Left renal cortex interstitium (tissue), 4 donors: ENCODE measurements at places on chromosomes 1 and 21.
A peak's percentile ranks its signal among the peaks of the same experiment; 100 is the strongest.

- no peak for DNase-seq
Observed at GRCh38 chr1:205494115-205494514, 10.4 kb upstream of the CDK18 start.

GRCh38 chr1:19360016-19360415 is 47.9 kb downstream of the SLC66A1 start:
- no peak for DNase-seq

DNA sequence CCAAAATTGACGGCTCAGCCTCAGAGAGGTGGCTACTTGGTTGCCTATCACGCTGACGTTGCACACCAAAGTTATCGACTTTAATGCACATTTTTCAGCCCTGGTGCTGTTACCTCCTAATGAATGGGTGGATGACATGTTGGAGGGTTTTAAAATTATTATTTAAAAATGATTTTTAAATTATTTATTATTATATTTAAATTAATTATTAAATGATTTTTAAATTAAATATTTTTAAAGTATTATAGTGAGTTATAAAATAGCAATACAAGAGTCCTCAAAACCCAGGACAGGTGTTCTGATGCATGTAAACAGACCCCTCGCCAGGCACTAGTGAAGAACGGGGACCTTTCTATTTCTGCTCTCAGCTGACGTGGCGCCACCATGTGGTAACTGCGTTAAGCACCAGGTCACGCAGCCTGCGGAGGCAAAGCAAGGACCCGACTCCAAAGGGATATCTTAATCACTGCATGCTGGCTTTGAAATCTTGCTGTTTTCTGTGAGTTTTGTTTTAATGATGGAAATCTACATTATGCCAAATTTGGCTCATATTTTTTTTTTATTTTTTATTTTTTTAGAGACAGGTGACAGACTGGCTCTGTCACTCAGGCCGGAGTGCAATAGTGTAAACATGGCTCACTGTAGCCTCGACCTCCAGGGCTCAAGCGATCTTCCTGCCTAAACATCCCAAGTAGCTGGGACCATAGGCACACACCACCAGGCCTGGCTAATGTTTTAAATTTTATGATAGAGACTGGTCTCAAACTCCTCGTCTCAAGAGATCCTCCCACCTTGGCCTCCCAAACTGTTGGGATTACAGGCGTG is 22.6 kb downstream of the CASP9 start:
- DNase-seq = no peak

GRCh38 chr1:22104865-22105437 is 37.9 kb downstream of the WNT4 start:
- no peak for DNase-seq

DNA sequence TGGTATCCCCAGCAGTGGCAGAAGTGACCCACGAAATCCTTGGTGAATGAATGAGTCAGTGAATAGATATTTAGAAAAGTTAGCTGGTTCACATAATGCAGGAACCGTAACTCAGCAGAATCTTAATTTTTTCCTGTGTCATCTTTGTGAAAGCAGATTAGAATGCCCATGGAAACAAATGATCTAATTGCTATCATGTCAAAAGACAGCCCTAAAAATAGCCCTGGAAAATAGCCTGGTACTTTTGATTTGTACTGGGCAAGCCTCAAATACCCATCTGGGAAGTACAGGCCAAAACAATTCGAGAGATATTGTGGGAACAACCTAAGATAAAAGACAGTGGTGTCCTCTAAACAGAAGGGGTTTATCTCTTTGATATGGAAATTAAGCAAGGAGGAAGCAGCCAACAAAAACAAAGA is 21.1 kb downstream of the FYB2 start:
- DNase-seq = no peak

DNA sequence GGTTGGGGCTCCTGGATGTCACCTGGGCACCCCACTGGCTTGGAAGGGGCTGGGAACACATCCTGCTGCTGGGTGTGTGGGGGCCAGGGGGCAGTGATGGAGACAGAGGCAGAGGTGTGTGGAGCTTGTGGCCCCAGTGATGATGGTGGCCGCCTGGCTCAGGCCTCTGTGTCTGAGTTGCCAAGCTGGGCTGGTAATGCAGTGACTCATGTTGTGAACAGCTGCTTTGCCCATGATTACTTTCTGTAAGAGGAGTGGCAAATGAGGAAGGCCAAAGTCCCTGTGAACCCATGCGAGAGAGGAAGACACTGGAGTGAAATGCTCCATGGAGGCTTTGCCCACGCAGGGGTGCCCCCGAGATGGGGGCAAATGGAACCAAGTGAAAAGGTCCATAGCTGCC is 86.8 kb downstream of the KCNJ6 start:
- no peak for DNase-seq

- DNase-seq = no peak
Observed at GRCh38 chr1:41412748-41413147, 51.5 kb downstream of the FOXO6 start.

GRCh38 chr1:162682013-162682419 is 49.8 kb downstream of the DDR2 start:
- no peak for DNase-seq

DNA sequence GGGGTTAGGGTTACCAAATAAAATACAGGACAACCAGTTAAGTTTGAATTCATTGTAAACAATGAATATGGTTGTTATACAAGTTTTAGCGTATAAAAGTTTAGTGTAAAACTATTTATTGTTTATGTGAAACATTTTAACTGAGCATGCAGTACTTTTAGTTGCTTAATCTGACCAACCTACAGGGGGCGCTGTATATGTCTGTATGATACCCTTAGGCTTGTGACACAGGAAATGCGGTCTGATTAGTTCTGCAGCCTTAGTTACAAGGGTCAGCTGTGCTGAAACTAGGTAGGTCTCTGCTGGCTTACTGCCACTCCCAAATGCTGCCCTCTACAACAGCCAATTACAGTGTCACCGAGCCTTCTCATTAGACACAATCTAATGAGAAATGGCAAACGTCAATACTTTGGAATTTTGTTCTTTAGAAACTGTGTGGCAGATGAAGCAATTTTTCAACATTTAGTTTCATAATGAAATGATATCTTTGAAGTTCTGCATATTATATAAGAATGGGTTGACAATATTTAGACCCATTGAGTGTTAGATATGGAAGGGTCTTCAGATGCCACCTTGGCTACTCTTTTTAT is 56.2 kb downstream of the NTNG1 start:
- DNase-seq = no peak

- no peak for DNase-seq
Observed at GRCh38 chr1:18482721-18483425, 2.1 kb downstream of the KLHDC7A start.

- DNase-seq = no peak
Observed at GRCh38 chr1:110555807-110556470, 37.0 kb upstream of the KCNA10 start.

- no peak for DNase-seq
Observed at GRCh38 chr1:18343581-18343980, 137.1 kb upstream of the KLHDC7A start.

GRCh38 chr1:79259390-79260336 is 253.1 kb upstream of the ADGRL4 start:
- DNase-seq = peak; percentile 22

DNA sequence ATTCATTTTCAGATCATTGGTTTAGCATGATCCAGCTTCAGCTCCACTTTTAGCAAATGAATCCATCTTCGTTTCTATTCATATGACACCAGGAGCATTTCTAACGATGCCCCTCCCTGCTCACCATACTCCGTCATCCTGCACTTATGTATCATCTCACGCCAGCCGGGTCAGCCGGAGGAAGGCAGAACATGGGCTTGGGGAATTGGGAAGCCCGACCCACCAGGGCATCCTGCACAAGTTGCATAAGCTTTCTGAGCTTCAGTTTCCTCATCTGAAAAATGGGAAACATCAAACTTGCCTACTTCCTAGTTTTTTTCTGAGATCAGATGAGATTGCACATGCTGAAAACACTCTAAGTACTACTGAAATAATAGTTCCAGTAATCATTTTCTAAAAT is 194.7 kb downstream of the AK5 start:
- no peak for DNase-seq

DNA sequence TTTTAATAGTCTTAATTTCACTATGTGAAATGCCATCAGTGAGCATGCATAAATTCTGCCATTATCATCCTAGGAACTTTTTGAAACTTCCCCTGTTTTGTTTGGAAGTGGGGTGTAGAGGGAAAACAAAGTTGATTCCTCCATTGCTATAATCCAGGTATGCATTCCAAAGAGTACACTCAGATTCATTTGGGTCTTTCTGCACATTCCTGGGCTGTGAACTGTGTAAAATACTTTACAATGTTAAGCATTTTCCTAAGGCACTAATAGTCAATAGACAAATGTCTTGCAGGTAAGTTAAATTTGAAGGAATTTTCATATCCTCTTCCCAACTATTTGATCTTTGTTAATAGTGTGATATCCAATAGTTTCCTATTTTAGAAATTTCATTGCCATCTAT is 36.2 kb downstream of the SGIP1 start:
- DNase-seq = no peak

DNA sequence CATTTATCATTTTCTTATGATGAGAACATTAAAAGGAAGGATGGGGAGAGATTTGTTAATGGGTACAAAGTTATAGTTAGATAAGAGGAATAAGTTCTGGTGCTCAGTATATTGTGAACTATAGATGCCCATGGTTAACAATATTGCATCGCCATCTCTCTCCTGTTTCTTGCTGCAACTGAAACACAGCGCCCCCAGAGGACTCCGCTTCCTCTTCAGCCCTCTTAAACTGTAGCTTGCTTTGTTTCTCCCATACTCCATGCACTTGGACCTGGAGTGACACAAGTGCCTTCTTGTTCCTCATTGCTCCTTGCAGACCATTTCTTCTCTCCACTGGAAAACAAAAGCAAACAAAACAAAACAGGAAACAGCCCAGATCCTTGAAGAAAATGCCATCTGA is 70.1 kb upstream of the NTPCR start:
- no peak for DNase-seq

- DNase-seq = no peak
Observed at GRCh38 chr21:24989516-24989915, 617.8 kb downstream of the MRPL39 start.

GRCh38 chr1:87905651-87906050 is 577.0 kb downstream of the LMO4 start:
- no peak for DNase-seq

DNA sequence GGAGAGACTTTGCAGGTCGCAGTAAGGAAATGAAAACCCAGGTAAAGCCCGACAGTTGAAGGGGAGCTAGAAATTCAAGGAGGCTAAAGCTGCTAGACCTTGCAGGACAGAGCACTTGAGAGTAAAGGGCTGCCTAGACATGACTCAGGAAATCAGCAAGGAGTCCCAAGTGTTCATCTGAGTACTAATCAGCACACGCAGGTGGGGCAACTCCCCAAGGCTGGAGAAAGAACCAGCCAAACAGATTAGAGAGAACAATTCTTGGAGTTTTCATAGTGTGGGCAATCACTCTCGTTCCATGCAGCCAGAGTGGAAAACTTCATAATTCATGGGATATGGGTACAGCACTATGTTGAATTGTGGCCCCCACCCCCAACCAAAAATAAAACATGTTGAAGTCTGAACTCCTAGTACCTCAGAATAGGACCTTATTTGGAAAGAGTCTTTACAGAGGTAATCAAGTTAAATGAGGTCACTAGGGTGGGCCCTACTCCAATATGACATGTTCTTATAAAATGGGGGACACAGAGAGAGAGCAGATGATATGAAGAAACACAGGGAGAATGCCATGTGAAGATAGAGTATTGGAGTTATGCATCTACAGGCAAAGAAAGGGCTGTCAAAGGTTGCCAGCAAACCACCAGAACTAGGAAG is 28.0 kb downstream of the SYDE2 start:
- DNase-seq = no peak

- no peak for DNase-seq
Observed at GRCh38 chr1:223811634-223812101, 34.1 kb downstream of the TP53BP2 start.

DNA sequence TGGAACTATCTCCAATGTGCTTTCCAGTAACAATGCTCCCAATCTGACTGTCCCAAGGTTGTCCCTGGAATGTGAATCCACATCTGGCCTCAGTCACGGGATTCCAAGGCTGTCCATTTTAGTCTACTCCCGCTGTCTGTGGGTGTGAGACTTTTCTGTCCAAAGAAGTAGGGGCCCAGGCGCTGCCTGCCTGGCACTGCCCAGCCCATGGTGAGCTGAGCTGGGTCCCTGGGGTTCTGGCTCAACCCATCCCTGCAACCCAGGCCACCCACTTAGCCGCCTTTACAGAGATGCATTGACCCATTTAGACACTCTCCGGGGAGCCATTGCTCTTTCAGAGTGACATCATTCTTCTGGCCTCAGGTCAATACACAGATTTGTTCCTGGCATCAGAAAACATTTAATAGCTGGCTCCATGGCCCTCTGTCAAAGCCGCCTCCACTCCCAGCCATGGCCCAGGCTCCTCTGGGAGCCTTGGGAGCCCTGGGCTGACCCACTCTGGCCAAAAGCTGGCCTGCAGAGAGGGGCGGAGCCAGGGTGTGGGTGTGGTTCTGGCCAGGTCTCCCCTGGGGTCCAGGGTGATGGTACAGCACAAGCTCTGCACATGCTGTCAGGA is 47.2 kb upstream of the PAX7 start:
- DNase-seq = no peak

DNA sequence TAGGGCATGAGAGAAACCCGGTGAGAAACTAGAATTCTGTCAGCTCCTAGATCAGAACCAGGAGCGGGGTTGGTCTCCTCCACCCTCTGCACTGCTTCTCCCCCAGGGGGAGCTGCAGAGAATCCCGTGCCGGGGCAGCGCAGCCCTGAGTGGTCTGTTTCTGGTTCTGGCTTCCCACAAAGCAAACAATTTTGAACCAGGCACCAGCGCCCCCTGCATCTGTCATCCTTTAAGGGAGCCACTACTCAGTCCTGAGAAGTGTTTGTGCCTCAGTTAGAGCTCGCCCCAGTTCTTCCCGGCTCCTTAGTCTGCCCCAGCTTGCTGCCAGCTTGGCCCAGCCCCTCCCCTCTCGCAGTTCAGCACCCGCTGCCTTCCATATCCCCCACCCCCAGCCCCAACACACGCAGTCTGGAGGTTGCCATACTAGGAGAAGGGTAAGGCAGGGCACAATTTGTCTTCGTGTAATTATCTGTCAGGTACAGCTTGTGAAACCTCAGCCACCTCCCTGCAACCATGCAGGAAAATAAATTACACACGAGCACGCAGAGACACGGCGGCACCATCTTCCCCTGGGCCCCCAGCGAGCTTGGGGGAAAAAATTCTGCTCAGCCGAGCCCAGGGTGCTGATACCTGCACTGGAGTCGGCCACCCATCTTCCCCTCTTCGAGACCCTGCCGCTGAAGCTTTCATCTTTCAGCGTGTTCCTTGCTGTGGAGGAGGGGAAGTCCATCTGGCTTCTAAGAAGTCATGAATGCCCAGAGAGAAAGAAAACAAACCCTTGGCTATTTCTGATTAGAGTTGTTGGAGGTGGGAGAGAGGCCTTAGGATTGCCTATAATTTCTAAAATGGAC is 62.6 kb upstream of the CD1D start:
- peak; percentile 52 for DNase-seq

DNA sequence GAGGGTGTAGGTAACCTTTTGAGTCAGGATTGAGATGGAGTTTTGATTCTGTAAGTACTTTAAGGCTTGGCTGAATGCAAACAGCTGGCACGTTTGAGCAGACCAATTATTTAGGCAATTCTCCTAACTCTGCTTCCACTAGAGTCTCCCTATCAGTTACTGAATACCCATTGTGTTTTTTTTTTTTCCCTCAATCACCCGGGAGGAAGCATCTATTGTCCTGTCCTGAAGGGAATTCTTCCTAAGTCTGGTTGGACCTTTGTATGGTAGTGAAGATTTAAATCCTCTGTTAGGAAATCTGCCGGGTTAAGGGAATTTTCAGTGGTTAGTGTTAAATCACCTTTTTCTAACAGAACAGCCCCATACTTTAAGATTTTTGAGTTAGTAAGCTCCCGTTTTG is 571.2 kb upstream of the USP24 start:
- no peak for DNase-seq
